Testis (tissue), 5 donors: ENCODE measurements at places on chromosomes 16 and 17.

GRCh38 chr17:47692895-47693730, 848 bp upstream of the TBKBP1 start:
- DNase-seq = no peak

- DNase-seq = no peak
These were observed 2.6 kb upstream of the ANKRD40CL start for GRCh38 chr17:50769884-50770283.

DNA sequence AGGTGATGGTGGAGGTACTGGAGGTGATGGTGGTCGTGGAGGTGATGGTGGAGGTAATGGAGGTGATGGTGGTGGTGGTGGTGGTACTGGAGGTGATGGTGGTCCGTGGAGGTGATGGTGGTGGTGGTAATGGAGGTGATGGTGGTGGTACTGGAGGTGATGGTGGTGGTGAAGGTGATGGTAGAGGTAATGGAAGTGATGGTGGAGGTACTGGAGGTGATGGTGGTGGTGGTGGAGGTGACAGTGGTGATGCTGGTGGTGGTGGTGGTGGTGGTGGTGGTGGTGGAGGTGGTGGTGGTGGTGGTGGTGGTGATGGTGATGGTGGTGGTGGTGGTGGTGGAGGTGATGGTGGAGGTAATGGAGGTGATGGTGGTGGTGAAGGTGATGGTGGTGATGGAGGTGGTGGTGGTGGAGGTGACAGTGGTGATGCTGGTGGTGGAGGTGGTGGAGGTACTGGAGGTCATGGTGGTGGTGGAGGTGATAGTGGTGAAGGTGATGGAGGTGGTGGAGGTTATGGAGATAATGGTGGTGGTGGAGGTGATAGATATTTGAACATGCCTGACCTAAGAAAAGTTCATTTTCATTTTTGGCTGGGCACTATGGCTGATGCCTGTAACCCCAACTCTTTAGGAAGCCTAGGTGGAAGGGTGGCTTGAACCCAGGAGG, 55.0 kb downstream of the RNF213 start:
- DNase-seq = no peak

GRCh38 chr17:69539781-69540319, 125.4 kb downstream of the MAP2K6 start:
- no peak for DNase-seq

DNA sequence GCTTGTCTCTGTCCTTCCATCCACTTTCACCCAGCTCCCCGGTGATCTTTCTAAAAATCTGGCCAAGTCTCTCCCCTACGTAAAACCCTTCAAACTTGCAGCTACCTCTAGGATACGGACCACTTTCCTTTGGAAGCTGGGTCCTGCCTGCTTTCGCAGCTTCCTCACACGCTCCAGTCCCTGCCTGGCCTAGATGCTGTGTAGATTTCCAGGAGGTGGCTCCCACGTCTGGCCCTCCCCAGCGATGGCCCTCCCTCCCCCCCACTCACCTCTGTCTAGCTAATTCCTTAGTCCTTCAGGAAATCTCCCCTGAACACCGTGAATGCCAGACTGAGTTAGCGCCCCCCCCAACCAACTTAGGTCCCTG, 579 bp upstream of the LRRC59 start:
- no peak for DNase-seq

- DNase-seq = no peak
These were observed 410.4 kb upstream of the MON1B start for GRCh38 chr16:76780556-76780955.

GRCh38 chr17:3915995-3916696, at the start of gene P2RX1:
TSS of gene P2RX1 (minus strand) at chr17:3916465. CDS start at chr17:3916225, 240 bp downstream.
- peak; percentile 59 for DNase-seq

GRCh38 chr17:74467221-74467951, 952 bp downstream of the CD300A start:
- DNase-seq = no peak

DNA sequence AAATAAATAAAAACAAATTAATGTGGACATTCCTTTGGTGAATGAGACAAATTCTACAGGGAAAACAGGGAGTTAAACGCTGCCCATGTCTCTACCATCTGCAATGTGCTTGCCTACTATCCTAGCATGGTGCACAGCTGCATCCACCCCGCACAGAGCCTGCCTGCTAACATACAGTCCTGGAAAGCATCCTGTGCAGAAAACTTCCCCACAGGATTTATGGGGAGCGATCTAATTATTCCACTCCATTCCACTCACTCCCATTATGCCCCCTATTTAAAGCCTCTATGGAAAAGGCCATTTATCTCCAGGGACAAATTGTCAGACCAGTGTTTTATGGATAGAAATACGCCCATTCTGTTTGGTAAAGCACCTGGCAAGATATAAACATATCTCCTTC, 144.5 kb downstream of the MAF start:
- DNase-seq = no peak

DNA sequence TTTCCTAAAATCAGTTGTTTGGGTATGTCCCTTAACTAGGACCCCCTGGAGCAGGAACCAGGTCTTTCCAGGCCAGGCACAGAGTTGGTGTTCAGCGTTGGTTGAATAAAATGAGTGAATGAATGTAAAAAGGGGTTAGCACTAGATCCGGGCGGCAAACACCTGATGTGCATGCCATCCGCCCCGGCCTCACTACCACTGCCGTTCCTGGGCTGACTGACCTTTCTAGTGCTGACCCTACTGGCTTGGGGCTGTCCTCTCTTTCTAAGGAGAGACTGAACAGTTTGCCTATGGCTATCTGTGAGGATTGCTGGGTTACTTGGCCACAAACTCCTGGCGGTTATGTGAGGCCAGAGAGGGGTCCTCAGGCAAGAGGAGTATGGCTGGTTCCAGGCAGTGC, 10.1 kb upstream of the PHF12 start:
- no peak for DNase-seq

- peak; percentile 20 for DNase-seq
These were observed 185.5 kb downstream of the LGALS9B start for GRCh38 chr17:20281860-20282259.

DNA sequence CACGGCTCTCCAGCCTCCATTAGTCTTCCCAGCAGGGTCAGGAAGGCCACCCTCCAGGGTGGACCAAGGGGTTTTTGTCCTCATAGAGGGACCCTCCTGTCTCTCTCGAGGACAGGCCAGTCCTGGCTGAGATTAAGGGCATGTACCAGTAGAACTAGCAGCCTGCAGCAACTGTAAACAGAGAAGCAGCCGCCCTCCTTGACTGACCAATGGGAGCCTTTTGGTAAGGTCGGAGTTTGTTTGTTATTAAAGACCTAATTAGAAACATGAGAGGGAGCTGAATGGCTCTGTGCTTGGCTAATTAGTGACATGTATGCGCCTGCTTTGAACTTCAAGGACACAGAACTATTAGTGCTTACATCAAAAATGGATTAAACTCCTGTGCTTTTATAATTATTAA, 80.0 kb downstream of the CCDC182 start:
- peak; percentile 39 for DNase-seq

DNA sequence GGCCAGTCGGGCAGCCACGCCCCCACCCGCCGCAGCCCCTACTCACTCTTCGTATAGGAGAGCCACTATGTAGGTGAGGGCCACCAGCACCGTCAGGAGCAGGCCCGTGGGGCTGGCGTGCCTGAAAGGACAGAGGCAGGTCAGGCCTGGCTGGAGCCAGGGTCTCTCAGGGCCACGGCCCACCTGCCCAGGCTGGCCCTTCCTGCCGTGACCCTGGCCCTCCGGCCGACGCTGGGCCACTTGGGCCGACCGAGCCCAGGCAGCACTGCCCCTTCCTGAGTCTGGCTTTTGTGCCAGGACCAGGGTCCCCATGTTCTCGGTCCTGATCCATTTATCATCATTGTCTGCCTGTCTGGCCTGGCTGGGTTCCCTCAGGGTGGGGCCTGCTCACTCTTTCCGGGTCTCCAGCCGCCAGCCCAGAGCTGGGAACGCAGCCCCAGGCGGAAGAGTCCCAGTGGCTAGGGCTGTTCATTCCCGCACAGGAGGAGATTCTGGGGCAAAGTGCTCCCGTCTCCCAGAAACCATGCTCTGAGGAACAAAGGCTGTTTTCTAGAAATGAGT, 10.1 kb upstream of the RASD1 start:
- no peak for DNase-seq

- DNase-seq = no peak
These were observed 332.1 kb upstream of the CCL2 start for GRCh38 chr17:33922971-33923370.

GRCh38 chr17:56884483-56885311, 29.2 kb downstream of the TRIM25 start:
- DNase-seq = no peak

GRCh38 chr17:146983-147761, 9.8 kb downstream of the SCGB1C2 start:
- peak; percentile 13 for DNase-seq

GRCh38 chr16:7218936-7219335, 113.7 kb upstream of the RBFOX1 start:
- no peak for DNase-seq

DNA sequence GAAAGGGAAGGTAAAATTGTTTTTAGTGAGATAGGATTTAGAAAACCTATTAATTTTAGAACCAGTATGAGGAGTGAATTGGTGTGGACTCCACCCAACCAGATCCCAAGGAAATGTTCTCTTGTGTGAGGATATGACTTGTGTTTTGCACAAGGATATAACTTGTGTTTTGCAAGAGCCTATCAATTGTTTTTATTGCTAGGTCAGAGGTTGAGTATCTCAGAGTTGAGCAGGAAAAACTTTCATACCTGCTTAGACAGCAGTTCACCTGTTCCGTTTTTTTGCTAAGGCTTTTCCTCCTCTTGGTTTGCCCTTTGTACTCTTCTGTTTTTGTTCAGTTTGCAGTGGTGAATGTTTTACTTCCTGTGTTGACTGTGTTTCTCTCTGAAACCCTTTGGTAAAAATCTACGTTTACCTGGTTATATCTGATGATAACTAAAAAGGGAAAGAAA, 5.1 kb downstream of the NBR1 start:
- DNase-seq = no peak

- DNase-seq = no peak
These were observed 11.7 kb upstream of the PRPSAP1 start for GRCh38 chr17:76365256-76365903.

DNA sequence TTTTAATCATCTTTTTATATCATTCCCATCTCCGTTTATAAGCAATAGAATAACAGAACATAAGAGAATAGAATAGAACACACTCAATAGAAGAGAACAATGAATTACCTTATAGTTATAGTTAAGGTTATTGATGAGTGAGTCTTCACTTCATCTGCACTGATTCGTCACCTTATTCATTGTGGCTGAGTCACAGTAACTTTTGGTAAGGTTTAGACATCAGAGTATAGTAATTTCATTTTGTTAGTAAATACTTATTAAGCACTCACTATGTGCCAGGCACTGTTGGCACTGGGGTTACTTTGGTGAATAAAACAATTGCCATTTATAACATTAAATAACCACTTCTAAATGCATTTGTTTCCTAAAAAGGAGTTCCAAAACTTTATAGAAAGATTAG, 22.5 kb downstream of the PHKB start:
- no peak for DNase-seq

DNA sequence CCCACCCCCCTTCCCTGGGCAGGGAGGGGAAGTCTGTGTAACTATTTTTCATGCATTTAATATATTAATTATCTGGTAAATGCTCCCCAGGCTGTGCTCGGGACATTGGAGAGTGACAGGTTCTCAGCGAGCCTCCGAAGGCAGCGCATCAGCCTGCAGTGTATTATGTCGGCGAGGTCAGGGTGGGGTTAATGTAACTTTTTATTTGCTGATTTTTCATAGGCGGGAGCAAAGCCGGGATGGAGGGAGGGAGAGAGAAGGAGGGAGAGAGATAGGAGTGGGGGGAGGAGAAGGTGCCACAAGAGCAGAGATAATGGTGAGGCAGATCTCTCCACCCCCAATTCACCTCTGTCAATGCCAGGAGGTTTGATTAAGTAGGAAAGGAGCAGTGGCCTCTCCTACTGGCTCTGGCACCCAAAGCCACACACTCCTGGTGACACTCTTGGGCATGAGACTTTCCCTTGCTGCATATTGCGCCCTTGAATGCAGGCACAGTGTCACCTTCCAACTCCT, 104.0 kb downstream of the MRM1 start:
- no peak for DNase-seq

- no peak for DNase-seq
These were observed 12.0 kb downstream of the USP36 start for GRCh38 chr17:78828470-78829185.

DNA sequence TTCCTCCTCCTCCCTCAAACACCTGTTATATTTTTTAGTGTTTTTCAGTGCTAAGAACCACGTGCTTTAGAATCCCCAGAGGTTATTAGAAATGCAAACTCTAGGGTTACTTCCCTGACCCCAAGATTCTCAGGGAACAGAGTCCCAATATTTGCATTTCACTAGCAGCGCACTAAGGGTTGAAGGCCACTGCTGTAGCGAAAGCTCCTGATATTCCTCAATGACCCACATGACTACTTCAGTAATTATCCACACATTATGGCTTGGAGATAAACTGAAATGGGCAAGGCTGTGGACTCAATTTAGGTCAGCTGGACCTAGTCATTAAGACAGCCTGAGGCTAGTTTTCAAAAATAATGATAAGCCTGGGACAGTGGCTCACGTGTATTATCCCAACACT, 78.5 kb upstream of the BCAR1 start:
- DNase-seq = no peak

DNA sequence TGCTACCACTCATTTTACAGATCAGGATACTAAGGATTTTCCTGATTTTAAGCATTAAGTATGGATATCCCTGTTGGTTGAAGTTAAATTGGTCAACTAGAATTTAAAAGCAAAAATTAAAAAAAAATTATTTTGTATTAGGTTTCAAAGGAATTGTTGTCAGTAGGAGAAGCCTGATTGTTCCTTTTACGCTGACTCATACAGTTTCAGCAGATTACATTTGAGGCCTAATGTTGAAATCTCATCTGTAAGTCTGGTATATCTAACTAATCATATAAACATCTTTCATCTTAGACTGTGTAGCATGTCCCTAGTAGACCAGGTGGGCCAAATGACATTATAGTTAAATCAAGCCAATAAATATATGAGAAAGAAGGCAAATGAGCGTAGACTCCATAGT, 83.5 kb downstream of the FTO start:
- DNase-seq = no peak

DNA sequence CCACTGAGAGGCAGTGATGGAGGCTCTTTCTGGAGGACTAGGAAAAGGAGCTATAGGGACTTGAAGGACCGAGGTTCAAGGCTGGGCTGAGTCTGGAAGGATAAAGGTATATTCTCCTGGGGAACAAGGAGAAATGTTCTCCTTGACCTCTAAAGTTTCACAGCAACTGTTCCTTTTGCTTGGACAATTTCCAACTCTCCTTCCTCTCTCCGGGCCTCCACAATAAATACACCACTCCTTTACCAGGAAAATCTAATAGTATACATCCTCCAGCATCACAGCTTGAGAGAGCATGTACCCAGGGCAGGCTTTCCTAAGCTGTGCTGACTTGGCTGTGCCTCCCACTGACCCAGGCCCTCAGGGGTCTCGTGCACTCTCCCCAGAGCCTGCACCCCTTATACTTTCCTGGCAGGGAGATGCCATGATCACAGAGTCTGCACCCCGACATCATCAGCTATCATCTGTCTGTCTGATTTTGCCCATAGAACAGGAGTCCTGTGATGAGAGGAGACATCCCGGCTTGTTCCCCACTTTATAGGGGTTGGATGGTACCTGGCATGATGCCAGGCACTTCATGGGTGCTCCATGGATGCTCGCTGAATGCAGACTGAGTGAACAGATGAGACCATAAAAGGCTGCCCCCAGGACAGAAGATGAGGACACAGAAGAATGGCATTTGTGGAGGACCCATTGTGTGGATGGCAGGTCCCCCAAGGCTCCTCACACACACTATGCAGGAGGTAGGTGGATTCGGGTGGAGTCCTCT, 582.6 kb upstream of the CDH5 start:
- no peak for DNase-seq

GRCh38 chr17:39596543-39597267, 11.0 kb downstream of the NEUROD2 start:
- DNase-seq = no peak
